HEK293T (cell line): ENCODE measurements at places on chromosomes 5 and 9.

DNA sequence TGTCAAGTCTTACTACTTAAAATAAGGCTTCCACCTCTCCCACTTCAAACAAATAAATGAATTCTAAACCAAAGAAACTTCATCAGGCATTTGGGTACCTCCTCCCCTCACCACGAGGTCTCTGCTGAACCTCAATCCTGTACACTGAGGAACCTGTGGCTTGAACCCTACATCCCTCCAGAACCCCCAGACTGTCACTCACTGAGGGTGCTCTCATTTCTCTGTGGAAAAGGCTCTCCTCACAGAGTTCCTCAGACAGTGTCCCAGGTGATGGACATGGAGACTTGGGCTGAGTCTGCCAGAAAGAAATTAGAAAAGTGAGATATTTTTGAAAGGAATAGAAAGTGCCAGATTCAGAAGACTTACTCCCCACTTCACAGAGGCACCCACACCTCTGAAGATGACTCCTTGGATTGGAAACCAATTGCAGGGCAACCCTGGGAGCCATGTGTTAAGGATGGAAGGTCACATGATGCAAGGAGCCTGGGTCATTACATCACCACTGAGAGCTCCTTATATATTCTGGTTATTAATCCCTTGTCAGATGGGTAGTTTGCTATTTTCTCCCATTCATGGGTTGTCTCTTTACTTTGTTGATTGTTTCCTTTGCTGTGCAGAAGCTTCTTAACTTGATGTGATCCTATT is 19.8 kb downstream of the MLANA start:
- no peak for DNase-seq

GRCh38 chr9:27528886-27529315 is 713 bp downstream of the MOB3B start:
- peak; percentile 50 for DNase-seq

DNA sequence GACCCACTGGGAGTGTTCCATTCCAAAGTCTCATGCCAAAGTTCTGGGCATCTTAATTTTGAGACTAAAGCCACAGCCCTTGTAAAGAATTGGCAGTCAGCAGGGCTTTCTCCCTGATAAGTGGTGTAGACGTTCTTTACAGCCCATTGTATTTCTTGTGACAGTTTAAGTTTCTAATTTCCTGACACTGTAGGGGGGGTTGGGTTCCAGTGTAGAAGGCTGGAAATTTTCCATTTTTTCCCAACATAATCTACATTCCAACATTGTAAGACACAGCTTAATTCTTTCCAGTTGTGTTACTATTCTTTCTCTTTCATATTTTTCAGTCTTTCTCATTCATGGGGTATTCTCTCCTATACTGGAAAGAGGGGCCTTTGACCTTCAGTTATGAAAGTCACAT is 121.1 kb downstream of the FBXL7 start:
- no peak for DNase-seq

- DNase-seq = no peak
Observed at GRCh38 chr9:112327718-112328450, 5.5 kb downstream of the PTBP3 start.

GRCh38 chr5:180054226-180054625 is 17.3 kb downstream of the RNF130 start:
- DNase-seq = no peak

DNA sequence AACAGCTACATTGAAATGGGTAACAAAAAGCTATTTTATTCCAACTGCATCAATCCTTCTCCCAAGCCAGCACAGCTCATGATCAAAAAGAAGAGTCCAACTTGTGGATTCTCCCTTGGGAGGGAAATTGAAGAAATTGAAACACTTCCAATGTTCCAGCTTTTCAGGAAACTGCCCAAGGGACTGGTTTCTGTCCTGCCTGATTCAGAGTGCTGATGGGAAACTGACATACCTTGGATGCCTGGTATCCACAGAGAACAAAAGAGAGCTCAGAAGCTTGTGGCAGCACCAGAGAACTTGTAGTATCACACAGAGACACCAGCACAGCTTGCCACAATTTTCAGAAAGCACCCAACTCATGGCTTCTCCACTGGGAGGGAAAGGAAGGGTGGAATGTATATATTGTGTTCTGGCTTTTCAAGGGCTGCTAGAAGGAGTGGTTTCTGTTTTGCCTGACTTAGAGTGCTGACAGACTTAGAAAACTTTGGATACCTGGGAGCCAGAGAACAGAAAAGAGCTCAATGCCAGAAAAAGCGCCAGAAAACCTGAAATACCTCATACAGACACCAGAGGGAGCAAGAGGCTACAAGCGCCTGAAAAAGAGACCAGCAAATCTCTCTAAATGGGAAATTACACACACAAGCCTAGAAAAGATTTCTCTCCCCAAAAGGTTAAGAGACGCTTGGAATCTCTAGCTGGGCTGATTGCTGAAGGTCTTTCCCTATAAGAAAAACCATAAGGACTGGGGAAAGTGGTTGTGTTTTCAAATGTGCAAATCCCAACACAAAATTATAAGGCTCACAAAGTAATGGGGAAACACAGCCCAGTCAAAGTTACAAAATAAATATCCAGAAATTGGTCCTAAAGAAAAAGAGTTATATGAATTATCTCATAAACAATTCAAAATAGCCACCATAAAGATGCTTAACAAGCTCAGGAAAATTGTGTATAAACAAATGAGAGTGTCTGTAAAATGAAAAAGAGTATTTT is 178.8 kb downstream of the SPOCK1 start:
- DNase-seq = peak; percentile 58

GRCh38 chr5:62778316-62779009 is 199.8 kb downstream of the LRRC70 start:
- DNase-seq = no peak

- peak; percentile 15 for DNase-seq
Observed at GRCh38 chr5:160133071-160133917, 14.0 kb upstream of the PWWP2A start.

DNA sequence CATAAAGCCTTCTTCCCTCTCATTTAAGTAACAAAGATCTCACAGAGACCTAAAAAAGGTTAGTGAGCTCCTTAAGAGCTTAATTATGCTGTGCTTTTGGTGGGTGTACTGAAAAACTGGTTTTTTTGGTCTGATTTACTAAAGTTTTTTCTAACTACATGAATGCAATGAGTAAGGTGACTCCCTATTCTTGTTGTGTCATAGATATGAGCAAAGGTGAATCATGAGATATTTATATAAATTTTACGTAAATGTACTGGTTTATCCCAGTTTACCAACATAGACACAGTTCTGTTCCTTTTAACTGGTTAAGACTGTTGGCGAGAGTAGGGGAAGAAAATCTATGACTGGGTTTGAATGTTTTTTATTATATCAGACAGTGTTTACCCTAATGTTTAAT is 250.5 kb downstream of the NR2F1-AS1 start:
- no peak for DNase-seq

GRCh38 chr5:4735261-4735660 is 404.9 kb upstream of the ADAMTS16 start:
- DNase-seq = no peak

- no peak for DNase-seq
Observed at GRCh38 chr9:120447959-120448500, 131.9 kb downstream of the CDK5RAP2 start.

GRCh38 chr5:107112216-107112615 is 558.5 kb downstream of the EFNA5 start:
- DNase-seq = no peak

- no peak for DNase-seq
Observed at GRCh38 chr5:33531824-33532223, 91.1 kb downstream of the TARS1 start.
